ENCODE measurements at places on chromosomes 4 and X. TPM values are rescaled to one million over a fixed set of nuclear protein-coding genes. Genes with fewer than 3 reads are reported as not detected.

The MAGEA2 gene
- not detected for total RNA-seq

The NPY5R gene
- not detected for total RNA-seq

The IL21 gene
- not detected for total RNA-seq

The KIAA1210 gene
- not detected for total RNA-seq

The PNMA5 gene
- not detected for total RNA-seq

The SAGE1 gene
- not detected for total RNA-seq

The CXorf66 gene
- total RNA-seq = not detected

The AFP gene
- total RNA-seq = not detected

All from kidney epithelial cell (primary cell).